ENCODE measurements at places on chromosomes 16 and 17.

GRCh38 chr17:74125156-74125555 lies 78.3 kb upstream of the RPL38 start:
- no peak for DNase-seq

GRCh38 chr16:58010886-58011285 lies 9.7 kb downstream of the USB1 start:
- DNase-seq = no peak

- no peak for DNase-seq
Measured at GRCh38 chr16:81826523-81826922, 47.4 kb downstream of the PLCG2 start.

- peak; percentile 60 for DNase-seq
Measured at GRCh38 chr16:71542377-71542776, 16.2 kb downstream of the CHST4 start.

DNA sequence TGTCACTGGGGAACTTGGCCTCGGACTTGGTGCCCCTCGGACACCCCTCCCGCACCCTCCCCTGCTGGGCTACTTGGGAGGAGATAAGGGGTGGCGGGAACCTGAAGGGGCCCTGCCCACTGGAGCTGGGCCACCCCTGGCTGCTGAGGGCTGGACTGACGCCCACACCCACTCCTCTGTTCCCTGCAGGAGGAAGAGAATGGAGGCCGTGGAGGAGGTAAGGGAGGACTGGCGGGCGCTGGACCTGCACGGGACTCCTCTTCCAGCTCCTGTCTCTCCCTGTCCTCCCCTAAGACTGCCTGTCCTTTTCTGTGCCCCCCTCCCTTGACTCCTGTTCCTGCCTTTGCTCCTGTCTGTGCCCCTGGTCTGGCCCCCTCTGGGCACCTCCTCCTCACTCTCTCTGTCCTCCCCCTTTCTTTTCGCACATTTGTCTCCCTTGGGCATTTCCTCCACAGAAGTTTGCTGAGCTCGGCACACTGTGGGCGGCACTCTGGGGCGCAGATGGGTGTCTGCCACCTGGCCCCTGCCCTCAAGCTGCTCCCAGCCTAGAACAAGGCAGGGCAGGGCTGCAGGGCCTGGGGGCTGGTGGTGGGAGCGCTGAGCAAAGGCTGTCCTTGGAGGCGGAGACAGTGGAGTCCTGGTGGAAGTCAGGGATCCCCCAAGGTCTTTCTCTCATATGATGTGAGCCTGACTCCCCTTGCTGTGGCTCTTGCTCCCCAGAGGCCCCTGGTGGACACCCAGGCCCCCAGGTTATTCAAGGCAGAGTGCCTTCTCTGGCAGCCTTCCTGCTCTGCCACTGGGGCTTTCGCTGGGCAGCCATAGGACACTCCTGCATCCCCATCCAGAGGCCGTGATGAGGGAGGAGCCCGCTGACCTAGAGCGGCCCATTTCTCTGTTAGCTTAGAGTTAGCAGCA lies 32.7 kb downstream of the ARHGAP23 start:
- no peak for DNase-seq

DNA sequence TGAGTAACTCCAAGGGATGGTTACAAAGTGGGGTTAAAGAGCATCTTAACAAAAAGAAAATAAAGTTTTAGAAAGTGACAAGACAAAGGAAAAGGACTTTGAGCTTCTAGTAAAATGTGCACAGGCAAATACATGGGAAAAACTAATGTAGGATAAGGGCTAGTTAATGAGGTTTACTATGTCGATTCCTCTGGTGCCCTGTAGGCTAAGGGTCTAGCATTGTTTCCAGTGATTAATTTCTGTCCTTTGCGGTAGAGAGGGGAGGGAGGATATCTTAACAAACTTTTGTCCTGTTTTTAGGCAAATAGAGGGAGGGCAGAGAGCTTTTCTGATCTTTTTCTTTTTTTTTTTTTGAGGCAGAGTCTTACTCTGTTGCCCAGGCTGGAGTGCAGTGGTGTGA lies 96.6 kb upstream of the SIAH1 start:
- DNase-seq = no peak

DNA sequence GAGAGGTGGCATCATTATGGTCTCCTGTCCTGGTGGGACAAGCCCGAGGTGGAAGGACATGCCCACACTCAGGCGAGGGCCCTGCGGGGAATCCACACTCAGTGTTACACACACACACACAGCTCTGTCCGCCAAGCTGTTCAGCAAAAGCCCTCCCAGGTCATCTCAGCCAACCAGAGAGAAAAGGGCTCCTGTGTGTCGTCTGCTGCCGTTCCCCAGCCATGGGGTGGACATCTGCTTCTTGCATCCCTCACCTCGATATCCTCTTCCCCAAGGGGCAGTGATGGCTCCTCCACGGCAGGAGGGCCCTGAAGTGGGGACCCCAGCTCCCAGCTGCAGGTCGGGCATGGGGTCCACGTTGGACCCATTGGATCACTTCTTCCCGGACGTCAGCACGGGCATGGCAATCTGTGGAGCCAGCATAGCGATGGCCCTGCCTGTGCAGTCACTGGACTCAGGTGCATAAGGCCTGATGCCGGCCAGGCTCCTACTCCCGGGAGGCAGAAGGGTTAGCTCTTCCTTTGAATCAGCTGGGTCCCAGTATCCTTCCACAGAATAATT lies 290.1 kb downstream of the C16orf95 start:
- DNase-seq = no peak

GRCh38 chr17:1629504-1630310 lies 1.1 kb upstream of the SLC43A2 start:
- peak; percentile 42 for DNase-seq

DNA sequence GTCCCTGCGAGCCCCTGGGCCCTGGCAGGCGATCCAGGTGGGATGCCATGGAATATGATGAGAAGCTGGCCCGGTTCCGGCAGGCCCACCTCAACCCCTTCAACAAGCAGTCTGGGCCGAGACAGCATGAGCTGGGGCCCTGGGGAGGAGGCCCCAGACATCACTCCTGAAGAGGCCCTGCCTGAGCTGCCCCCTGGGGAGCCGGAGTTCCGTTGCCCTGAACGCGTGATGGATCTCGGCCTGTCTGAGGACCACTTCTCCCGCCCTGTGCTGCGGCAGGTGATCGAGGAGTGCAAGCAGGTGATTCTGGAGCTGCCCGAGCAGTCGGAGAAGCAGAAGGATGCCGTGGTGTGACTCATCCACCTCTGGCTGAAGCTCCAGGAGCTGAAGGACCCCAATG lies 33.1 kb downstream of the CDRT15L2 start:
- no peak for DNase-seq
